ENCODE measurements at places on chromosomes 12 and 14.

- DNase-seq, result no peak
These were observed 384.0 kb upstream of the FOXG1 start for GRCh38 chr14:28382444-28383190.

- no peak for DNase-seq
These were observed 30.5 kb upstream of the ITPR2 start for GRCh38 chr12:26863515-26863914.

DNA sequence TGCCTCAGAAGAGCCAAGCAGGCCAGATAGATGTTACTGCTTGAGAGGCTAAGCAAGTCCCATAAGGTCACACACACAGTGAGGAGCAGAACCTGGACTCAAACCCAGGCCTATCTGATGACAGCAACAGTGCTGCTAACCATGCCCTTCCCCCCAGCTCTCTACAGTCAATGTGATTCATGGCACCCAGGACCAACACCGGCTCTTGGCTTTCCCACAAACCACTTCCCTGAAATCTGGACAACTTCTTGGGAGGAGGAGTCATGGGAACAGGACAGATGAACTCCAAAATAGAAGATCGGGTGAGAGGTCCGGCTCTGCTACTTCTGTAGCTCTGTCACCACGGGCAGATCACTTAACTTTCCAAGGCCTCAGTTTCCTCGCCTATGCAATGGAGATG, 716 bp upstream of the PTGDR start:
- no peak for DNase-seq

GRCh38 chr12:5691943-5692342, 253.1 kb downstream of the ANO2 start:
- no peak for DNase-seq

DNA sequence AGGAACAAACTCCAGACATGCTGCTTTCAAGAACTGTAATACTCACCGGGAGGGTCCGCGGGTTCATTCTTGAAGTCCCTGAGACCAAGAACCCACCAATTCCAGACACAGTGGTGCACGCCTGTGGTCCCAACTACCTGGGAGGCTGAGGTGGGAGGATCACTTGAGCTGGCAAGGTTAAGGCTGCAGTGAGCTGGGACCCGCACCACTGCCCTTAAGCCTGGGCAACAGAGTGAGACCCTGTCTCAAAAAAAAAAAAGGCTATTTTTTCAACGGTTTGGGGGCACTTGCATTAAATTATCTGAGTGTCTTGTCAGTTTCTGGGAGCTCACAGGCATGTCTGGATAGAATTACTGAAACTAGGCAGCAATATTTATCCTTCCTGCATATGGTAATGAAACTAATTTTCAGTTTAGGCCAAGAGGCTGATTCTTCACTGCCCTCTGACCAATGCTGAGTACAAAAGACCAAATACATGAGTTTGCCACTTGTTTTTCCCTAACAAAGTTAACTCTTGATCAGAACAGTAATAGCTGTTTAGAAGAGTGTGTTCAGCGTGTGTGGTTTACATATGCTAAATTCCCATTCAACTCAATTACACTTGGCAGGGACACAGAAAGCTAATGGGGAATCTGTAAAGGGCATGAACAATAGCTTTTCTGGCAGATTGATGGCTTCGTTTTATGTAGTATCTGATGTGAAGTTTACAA, 65.8 kb upstream of the RASSF3 start:
- no peak for DNase-seq

DNA sequence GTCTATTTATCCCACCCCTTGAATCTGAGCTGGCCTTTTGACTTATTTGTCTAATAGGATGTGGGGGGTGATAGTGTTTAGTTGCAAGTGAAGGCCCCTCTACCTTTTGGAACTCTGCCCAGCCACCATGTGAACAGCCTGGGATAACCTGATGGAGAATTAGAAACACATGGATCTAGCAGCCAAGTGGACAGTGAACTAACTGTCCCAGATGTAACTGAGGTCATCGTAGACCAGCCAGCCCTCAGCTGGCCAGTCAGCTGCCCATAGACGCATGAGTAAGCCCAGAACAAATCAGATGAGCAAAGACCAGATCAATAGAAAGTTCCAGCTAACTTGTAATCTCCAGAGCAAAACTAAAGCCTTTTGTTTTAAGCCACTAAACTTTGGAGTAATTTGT, 19.0 kb downstream of the KLRB1 start:
- DNase-seq, result no peak

DNA sequence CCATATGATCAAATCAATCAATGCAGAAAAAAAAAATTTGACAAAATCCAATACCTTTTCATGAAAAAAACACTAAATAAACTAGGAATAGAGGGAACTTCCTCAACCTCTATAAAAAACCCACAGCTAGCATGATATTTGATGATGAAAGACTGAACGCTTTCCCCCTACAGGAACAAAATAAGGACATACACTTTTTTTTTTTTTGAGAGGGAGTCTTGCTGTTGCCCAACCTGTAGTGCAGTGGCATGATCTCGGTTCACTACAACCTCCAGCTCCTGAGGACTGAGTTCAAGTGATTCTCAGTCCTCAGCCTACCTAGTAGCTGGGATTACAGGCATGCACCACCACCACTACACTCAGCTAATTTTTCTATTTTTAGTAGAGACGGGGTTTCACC, 17.9 kb upstream of the CAMKK2 start:
- DNase-seq, result no peak

DNA sequence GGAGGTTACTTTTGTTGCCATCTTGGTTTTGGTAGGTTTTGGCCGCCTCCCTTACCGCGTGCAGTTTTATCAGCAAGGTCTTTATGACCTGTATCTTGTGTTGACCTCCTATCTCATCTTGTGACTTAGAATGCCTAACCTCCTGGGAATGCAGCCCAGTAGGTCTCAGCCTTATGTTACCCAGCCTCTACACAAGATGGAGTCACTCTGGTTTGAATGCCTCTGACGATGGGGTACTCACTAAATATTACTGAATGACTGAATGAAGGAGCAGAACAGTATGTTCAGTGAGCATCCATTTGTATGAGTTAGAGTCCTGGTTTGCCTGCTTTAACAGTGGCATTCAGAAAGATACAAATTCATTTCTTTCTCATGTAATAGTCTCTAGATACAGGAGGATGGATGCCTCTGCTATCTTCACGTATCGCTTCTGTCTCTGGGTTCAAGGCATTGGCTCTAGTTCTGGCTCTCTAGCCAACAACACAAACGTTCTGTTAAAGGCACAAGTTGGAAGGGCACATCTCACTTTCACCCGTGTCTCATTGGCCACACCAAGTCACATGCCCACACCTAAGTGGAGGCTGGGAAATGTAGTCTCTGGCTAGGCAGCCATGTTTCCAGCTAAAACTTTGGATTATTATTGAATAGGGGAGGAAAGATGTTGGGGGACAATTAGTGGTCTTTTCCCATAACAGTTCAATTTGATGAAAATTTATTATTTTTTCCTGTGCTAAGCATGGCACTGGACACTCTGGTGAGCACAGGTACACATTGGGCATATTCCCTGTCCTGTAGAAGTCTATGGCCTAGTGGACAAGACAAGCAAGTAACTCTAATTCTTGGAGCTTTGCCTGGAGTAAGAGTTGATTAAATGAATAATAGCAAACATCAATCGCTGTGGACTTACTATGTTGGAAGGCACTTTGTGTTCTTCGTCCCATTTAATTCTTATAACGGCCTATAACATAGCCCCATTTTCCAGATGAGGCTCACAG, 75.2 kb upstream of the RPH3A start:
- DNase-seq, result no peak

DNA sequence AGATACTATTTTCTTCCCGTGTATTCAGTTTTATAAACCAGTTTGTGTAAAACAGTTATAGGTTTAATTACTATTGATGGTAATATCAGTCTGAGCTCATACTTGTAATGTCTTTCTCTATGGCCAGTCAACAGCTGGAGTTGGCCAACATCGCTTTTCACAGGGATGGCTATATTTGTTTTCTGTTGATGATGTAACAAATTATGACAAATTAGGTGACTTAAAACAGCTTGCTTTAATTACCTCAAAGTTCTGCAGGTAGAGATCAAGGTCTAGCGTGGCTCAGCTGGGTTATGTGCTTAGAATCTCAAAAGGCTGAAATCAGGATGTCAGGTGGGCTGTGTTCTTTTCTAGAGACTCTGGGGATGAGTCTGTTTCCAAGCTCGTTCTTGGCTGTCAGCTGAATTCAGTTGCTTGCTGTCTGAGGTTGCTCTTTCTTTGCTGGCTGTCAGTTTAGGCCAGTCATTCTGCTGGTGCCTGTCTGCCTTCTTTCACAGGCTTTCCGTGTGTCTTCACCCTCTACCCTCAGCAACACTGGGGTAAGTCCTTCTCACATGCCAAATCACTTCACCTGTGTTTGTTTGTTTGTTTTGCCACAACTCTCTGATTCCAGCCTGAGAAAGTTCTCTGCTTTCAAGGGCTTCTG, 370.2 kb upstream of the E2F7 start:
- no peak for DNase-seq

- no peak for DNase-seq
These were observed 127.7 kb upstream of the RTL1 start for GRCh38 chr14:101031186-101031585.

GRCh38 chr12:5976711-5977110, 31.7 kb upstream of the ANO2 start:
- no peak for DNase-seq

- DNase-seq, result no peak
These were observed 76.9 kb downstream of the SUSD6 start for GRCh38 chr14:69688299-69688649.

GRCh38 chr14:106442857-106443256, 916.5 kb downstream of the TMEM121 start:
- DNase-seq, result no peak

DNA sequence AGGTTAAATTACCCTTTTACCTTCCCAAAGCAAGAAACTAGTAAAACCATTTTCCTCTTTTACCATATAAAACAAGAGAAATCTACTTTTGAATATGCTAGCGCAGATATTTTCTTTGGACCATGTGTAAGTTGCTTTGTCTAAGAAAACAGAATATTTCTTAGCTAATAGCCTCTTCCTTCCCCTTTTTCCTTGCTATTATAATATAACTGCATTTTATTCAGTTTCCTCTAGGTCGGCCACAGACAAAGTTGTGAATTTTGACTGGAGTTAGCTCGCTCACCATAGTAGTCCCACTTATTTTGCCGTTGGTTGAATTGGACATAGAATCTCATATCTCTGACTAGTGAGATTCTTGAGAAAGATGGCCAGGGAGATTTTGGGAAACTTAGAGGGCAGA, 115.6 kb downstream of the PLEKHA5 start:
- no peak for DNase-seq

DNA sequence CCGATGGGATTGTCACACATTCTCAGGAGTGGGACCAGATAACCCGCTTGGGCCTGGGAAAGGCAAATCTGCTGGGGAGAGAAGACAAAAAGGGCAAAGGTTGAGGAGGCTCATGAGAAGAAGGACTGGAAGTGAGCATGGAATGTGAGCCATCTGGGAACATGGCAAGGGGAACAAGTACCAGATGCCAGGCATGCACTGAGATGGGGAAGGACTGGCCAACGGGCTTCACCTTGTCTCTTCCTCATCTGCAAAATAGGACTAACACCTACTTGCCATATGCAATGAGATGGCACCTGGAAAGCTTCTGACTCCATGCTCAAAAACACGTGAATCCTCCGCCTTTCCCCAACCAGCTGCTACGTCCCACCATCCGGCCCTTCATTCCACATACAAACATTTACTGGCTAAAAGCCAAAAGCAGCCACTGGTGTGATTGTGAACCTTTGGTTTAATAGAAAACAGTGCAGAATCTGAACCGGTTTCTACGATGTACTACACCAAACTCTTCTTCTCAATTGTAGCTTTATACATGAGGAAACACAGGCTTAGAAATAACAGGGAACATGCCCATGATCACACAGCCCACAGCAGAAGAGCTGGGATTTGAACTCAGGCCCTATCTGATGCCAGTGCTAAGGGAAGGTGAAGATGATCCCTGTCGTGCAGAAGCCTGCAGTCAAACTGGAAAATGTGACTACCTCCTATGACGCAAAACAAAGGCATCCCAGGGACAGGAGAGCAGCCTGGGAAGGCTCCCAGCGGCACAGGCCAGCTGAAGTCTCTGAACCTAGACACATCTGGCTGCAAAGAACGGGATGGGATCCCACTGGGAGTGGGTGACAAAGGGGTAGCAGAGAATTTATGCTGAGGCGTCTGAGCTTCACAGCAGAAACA, 112.1 kb downstream of the TTC7B start:
- DNase-seq, result no peak

GRCh38 chr12:74111688-74112360, 425.8 kb upstream of the ATXN7L3B start:
- no peak for DNase-seq

DNA sequence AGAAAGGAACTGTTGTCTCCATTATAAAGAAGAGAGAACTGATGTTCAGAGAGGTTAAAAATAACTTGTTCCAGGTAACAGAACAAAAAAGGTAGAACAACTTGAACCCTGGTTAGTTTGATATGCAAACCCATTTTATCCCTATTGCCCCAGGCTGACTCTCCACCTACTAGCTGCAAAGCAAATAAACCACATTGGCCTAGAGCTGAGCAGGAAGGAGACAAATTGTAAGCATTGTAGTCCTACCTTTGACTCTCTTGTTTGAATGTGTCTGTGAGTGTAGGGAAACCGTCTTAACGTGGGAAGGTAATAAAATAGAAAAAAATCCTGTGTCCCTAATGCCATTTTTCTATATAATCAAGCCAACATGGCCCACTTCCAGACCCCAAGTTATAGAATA, 126.4 kb downstream of the CCER1 start:
- DNase-seq, result no peak

- DNase-seq, result no peak
These were observed 6.8 kb downstream of the WDHD1 start for GRCh38 chr14:55019968-55020554.

DNA sequence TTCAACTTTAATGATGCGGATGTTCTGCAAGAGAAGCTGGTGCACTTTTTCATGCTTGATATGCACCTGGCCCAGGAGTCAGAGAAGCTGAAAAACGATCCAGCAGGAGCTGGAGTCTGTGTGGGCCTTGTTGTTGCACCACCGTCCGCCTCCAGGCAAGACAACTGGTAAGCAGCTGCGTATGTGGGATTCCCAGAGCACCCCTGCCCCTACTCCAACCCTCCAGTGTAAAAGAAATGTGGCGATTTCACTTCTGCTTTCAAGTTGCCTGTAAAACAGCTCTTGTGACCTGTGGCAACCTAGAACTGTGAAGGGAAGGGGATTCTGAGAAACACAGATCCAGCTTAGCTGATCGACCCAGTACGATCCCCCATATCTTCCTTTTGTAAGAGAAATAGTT, 154.1 kb upstream of the PELI2 start:
- no peak for DNase-seq

DNA sequence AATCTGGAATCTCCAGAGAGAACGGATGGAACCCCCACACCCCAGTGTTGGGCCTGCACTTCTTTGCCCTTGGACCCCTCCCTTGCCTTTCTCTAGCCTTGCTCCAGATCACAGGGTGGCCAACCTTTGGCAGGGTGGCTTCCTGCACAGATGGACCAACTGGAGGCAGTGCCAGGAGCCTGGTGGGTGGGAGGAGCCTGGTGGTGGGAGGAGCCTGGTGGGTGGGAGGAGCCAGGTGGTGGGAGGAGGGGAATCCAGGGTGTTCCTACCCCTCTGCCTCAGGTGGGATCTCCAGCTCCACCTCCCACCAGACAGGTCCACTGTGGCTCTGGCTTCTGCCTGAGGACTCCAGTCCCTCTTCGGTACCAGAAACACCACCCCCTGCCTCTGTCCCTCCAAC, 15.0 kb upstream of the ORAI1 start:
- no peak for DNase-seq
